ENCODE measurements at places on chromosomes 4 and X.

GRCh38 chrX:140744085-140744484, 34.5 kb downstream of the LINC00632 start:
- no peak for DNase-seq

DNA sequence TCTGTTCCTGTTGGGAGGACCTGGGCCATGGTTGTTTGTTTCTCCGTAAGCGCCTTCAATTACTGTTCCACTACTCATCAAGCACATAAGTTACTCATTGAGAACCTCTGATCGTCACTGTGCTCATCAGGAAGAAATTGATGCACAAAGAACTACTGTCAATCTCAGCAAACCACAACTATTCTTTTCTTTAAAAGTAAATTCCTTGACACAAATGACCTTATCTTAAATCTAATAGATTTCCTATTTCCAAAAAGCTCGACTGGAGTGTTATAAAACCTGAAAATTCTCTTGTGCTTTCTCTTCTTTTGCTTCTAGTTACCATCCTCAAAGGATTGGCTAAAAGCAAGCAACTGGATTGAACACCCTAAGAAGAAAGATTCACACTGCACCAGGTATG, at the start of gene MUC7:
MUC7 (plus strand) TSS at position 301 of the 400 bp plus-strand sequence. CDS start 1,825 bp downstream, outside the sequence.
- no peak for DNase-seq

- no peak for DNase-seq
Observed at GRCh38 chr4:15535599-15535998, 65.9 kb downstream of the CC2D2A start.

GRCh38 chr4:189771696-189772361, 168.8 kb upstream of the FRG1 start:
- no peak for DNase-seq

- no peak for DNase-seq
Observed at GRCh38 chr4:185677637-185678314, 134.2 kb downstream of the SORBS2 start.

DNA sequence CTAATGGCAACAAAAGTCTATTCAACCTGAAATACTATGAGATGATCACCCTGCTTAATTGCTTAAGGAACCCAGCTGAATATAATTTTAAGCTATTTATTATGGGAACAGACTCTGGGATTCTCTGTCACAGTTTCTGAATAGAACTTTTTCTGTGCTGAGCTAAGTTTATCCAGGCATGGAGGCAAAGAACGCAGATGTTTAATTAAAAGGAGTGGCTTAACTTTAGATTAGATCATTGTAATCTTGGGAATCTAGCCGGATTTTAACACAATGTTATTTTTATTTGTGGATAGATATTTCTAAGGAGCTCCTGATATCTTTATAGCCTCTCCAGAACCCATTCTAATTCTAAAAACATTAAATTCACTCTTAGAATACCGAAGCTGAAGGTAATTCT, 353.4 kb downstream of the STIM2 start:
- DNase-seq, result no peak

- DNase-seq, result no peak
Observed at GRCh38 chr4:75527482-75527881, 13.2 kb downstream of the THAP6 start.

- DNase-seq, result no peak
Observed at GRCh38 chr4:171954650-171955049, 141.4 kb downstream of the GALNTL6 start.

DNA sequence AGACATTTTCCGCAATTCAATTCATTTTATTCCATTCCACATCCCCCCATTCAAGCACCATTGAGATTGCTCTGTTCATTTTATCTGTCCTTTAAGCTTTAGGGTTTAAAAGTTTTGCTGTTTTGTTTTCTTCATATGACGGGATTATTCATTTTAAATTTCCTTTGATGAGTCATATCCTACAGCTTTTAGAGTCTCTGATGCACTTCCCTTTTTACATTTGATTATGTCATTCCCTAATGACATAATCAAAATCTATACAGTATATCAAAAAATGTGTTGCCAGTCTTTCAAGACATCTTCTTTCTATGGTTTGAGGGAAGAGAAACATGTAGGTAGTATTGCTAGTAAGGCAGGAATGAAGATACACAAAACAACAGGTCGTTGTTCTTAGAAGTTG, 456.3 kb downstream of the PDGFC start:
- DNase-seq, result no peak

DNA sequence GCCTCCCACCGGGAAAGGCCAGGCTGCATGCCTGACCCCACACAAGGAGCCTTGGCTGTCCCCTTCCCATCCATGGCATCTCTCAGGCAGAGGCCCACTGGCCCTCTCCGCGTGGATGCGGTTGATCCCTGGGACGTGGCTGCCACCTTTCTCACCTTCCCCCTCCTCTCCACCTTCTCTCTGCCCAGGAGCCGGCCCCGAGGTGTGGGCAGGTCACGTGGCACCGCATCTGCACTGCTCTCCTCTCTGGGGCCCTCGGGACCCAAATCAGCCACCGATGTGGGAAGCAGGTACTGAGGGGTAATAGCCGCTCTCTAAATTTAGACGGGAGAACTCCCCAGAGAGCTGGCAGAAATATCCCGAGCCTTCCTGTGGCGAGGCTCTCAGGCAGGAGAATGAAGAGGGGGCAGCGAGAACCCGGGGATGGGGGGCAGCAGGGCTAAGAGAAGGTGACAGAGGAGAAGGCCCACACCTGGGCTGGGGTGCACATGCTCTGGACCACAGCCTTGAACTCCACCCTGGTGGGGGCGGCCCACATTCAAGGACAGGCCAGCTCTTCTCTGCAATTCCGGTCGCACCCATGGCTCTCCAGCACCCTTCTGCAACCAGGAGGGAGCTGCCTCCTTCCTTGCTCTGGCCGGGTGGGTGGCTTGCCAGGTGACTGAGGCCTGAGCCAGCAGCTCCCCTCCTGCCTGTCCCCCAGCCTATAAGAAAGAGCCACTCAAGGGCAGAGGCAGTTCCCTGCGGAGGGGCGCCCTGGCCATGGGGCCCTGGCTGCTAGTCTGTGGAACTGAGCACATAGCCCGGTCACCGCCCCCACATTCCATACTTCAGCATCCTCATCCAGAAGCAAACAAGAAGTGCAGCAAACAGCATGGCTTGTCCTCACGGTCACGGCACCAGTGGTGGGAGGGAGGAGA, 9.6 kb upstream of the DUSP9 start:
- no peak for DNase-seq

DNA sequence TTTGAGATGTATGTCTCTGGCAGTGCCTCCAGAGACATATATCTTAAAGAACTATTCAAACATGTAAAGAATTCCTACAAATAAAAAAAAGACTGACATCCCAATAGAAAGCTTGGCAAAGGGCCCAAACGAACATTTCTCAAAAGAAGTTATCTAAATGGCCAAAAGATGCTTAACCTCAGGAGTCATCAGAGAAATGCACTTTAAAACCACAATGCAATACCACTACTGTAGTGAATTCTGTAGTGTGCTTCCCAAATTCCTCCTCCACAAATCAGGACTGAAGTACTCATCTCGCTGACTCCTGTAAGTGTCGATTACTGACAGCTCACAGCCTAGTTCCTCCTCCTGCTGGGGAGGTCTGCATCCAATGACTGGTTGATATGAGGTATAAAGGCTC, 129.0 kb upstream of the MAMLD1 start:
- no peak for DNase-seq

- DNase-seq, result peak; percentile 27
Observed at GRCh38 chr4:120071192-120071795, 4.6 kb upstream of the MAD2L1 start.

DNA sequence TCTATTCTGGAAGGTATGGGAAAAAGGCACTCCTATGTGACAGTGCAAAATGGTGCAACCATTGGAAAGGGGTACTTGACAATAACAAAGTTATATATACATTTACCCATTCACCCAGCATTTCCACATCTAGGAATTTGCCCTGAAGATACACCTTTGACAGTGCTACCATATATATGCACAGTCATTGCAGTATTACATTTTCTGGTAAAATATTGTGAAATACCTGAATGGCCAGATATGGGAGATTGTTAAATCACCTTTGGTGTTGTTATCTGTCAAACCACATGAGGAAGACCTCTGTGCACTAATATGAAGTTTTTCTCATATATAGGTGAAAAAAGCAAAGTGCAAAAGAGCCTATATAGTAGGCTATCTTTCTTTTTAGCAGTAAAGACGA, 53.5 kb downstream of the SMAD1 start:
- no peak for DNase-seq

DNA sequence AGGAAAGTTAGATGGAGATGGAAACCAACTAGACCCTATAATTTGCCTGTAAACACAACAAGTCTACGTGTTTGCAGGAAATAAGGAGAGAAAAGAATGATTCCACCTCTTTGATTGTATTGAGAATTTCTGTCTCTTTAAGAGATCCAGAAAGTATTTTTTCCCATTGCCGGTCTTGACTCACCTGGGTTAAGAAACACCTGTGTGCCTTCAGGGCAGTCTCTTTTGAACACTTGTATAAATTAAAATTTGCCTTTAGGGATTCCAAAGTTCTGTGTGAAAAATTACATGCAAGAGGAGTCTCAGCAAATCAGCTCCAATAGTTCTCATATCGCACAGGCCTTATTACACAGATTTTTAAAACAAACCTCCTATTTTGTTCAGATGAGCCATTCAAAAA, 46.0 kb upstream of the SMAD1 start:
- no peak for DNase-seq

GRCh38 chrX:123961268-123962005, at the start of gene STAG2:
Gene STAG2, plus strand, starts transcription at chrX:123961706. Its CDS starts 60,922 bp downstream, at chrX:124022628.
- DNase-seq, result peak; percentile 55

DNA sequence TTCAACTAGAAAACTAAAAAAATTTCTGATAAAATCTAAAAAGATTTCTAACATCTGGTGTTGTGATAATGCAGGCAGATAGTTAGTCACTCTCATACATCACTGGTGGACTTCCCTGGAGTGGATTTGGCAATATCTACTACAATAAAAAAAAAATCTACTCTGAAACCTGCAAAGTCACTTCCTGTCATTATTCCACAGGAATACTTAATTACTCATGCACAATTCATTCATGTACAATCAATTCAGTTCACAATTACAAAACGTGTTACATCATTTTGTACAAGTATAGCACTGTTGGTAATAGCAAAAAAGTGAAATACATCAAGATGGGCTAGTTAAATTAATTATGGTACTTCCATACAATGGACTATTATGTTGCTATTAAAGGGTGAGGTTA, 16.5 kb upstream of the RHOH start:
- DNase-seq, result no peak

DNA sequence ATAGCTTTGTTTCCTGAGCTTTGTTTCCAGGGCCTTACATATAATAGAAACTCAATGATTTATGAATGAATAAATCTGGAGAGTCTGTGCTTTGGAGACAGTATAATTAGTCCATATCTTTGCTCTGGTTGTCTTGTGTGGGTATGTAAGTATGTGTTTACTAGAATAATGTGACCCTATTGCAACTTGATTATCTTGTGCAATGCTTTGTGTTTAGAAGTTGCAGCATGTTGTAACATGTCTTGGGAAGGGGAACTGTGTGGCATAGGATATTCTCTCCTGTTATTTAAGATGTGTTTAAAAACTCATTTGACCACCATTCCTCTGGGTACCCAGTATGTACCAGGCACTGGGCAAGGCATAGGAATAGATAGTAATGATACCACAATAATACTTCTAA, 6.1 kb downstream of the SPATA18 start:
- no peak for DNase-seq

GRCh38 chr4:86938771-86939520, 4.1 kb downstream of the AFF1 start:
- no peak for DNase-seq

DNA sequence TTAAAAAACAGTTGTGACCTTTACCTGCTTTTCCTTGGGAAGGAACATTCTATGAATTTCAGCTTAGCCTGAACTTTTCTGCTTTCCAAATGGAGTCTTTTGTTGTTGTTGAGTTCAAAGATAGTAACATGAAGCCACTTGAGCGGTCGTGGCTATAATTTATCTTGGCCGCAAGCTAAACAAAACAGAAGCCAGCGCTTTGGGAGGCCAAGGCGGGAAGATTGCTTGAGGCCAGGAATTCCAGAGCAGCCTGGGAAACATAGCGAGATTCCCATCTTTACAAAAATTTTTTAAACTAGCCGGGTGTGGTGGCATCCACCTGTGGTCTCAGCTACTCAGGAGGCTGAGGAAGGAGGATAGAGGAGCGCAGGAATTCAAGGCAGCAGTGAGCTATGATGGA, 29.9 kb downstream of the TKTL1 start:
- no peak for DNase-seq

DNA sequence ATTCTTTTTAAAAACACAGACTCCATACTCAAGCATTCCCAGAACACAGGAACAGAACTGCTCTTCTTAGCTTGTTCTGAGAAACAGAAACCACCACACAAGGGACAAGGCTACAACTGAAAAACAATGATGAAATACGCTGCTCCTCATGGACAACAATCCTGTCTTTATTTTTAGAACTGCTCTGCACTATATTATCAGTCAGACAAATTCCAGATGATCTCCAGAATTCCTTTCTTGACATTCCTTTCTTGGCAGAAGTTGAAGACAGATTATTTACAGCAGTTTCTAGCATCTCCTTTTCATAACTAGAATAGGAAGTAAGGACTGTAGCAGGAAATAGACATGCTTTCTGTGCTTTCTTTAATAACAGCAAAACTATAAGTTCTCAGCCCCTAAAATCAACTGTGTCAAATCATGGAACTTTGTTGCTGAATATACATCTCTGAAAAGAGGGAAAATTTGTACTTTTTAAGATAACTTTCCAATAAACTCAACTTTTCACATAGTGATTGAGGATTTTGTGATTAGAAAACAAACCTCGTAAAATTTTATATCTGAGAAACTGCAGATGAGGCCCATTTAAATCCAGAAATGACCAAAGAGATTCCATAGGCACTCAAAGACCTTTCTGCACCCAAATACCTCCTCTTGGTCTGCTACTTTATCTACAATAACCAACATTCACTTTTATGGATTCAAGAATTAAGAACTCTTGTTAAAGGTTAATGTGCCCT, 35.9 kb downstream of the ANTXR2 start:
- no peak for DNase-seq

GRCh38 chr4:82560853-82561785, 669 bp downstream of the TMEM150C start:
- no peak for DNase-seq

DNA sequence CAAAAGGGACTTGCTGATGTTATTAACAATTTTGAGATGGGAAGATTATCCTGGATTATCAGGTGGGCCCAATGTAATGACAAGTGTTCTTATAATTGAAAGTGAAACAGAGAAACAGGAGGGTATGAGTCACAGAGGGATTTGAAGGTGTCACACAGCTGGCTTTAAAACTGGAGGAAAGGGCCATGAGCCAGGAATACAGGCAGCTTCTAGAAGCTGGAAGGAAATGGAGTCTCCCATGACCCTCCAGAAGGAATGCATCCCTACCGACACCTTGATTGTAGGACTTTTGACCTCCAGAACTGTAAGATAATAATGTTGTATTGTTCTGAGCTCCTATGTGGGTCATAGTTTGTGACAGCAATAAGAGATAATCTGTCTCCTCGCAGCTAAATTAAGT, 98.0 kb upstream of the STIM2 start:
- DNase-seq, result no peak

GRCh38 chr4:26288355-26288909, 32.4 kb upstream of the RBPJ start:
- DNase-seq, result no peak

Measured in NT2/D1 (cell line).